ENCODE measurements at places on chromosomes 13 and 19.

- no peak for DNase-seq
These were observed 6.7 kb upstream of the PCDH17 start for GRCh38 chr13:57624565-57625435.

DNA sequence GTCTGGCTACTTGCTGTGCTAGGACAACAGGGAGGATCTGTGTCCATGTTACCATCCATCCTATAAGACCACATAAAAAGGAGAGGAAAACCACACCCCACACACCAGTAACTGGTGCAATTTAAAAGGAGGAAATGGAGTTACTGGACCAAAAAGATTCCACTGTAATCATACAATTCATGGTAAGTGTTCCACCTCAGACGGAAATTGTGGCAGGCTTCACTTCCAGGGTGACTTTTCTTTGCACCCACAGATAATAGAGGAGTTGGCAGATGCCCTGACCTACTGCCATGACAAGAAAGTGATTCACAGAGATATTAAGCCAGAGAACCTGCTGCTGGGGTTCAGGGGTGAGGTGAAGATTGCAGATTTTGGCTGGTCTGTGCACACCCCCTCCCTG, 2.4 kb downstream of the AURKC start:
- DNase-seq: no peak

- DNase-seq: no peak
These were observed 216 bp downstream of the SUGP2 start for GRCh38 chr19:19033176-19033425.

DNA sequence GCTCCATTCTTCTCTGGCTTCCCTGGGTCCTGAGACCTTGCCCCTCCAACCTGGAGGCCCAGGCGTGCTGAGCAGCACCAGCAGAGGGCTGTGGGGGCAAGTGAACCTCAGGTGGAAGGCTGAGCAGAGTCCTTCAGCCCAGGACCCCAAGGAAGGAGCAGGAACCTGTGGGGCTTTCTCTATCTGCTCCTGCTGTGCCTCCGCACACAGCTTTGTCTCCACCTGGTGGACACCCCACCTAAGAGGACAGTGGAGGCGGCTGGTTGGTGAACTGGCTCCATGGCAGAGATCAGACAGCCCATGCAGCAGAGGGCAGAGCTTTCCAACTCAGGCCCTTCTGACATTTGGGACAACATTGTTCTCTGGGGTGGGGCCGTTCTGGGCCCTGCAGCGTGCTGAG, 19.7 kb downstream of the ZFR2 start:
- DNase-seq: no peak

DNA sequence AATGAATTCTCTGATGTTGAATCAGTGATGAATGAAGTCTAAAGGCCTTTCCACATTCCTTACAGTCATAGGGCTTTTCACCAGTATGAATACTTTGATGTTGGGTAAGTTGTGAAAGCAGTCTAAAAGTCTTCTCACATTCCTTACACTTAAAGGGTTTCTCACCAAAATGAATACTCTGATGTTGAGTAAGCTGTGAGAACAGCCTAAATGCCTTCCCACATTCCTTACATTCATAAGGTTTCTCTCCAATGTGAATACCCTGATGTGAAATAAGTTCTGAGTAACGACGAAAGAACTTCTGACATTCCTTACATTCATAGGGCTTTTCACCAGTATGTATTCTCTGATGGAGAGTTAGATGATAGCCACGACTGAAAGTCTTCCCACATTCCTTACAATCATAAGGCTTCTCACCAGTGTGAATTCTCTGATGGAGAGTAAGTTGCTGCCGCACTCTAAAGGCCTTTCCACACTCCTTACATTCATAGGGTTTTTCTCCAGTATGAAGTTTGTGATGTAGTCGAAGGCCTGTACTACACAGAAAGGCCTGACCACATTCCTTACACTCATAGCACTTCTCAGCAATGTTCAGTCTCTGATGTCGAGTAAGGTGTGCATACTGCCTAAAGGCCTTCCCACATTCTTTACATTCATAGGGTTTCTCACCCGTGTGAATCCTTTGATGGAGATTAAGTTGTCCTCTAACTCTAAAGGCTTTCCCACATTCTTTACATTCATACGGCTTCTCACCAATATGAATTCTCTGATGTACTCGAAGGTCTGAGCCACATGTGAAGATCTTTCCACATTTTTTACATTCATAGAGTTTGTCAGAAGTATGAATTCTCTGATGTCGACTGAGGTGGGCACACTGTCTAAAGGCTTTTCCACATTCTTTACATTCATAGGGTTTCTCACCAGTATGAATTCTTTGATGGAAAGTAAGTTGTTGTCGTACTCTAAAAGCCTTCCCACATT, 19.9 kb downstream of the ZFP30 start:
- DNase-seq: no peak

DNA sequence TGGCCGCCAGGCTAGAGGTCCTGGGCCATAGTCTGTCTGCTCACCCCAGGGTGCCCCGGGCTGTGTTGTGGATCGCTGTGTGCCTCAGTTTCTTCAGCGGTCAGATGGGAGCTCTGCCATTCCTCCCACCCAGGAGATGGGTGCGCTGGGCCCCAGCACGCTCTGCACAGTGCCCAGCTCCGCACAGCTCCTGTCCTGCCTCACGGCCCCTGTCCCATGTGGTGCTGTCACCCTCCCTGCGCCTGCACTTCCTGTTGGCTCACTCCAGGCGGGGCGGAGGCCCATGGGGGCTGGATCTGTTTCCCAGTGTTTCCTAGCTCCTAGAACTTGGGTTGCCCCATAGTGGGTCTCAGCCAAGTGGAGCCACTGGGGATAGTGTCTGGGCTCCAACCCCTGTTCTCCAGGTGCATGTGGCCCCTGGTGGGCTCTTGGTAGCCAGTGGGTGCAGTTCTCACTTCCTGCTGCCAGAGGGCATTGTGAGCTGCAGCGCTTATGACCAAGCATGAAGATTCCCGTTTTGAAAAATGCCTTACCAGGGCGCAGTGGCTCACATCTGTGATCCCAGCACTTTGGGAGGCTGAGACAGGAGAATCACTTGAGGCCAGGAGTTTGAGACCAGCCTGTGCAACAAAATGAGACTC, 69.8 kb downstream of the KDM4B start:
- no peak for DNase-seq

- DNase-seq: no peak
These were observed 100.6 kb upstream of the FAM216B start for GRCh38 chr13:42680748-42681147.

GRCh38 chr13:39712626-39713025, 57.2 kb downstream of the COG6 start:
- no peak for DNase-seq

DNA sequence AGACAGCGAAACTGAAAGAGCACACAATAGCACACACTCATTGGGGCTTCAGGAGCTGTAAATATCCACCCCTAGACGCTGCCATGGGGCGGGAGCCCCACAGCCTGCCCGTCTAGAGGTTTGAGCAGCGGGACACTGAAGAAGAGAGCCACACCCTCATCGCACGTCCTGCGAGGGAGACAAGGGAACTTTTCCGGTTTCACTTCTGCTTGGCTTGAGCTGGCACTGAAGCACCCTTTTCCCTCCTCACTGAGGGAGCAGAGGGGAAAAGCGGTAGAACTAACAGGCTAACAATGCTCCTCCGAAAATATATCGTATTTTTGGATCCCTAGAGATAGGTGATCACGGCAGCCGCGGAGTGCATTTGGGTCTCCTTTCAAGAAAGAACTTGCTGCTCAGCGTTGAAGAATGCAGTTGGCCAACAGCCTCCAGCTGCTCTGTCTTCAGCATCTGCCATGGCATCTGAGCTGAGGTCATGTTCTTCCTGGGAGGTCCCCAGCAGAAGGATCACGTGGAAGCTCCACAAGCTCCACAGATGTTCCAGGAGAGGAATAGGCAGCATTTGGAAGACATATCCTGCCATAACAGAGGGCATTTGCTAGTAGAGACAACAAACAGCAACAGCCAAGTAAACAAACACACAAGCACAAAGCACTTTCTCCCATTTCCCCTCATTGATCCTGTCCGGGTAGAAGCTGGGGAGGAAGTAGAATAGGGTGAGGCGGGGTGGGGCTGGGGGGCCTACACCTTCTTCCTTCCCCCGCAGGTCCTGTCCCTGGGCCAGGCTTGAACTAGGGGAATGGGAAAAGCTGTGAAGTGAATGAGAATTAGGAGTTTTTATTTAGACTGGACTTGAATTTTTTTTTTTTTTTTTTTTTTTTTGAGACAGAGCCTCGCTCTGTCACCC, 44.8 kb upstream of the ALOX5AP start:
- no peak for DNase-seq

- no peak for DNase-seq
These were observed 59.5 kb downstream of the KCNC3 start for GRCh38 chr19:50269653-50270052.

- DNase-seq: no peak
These were observed 1591.5 kb downstream of the PCDH9 start for GRCh38 chr13:65638572-65639168.

DNA sequence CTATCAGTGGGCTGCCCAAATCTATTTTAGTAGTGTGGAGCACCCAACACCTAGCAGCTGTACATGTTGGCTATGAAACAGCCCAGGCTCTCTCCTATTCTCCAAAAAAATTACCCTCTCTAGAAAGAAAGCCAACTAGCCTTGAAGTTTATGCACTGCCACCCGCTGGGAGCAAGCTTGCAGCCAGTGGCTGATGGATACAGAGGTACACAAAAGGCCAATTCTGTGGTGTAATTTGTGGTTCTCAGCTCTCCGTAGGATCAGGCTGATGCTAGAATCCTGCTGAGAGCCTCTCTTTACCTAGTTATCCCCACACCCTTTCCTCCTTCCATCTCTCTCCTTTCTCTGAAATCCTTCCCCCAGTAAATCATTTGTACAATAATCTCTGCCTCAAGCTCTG, 1120.7 kb downstream of the DIAPH3 start:
- no peak for DNase-seq

DNA sequence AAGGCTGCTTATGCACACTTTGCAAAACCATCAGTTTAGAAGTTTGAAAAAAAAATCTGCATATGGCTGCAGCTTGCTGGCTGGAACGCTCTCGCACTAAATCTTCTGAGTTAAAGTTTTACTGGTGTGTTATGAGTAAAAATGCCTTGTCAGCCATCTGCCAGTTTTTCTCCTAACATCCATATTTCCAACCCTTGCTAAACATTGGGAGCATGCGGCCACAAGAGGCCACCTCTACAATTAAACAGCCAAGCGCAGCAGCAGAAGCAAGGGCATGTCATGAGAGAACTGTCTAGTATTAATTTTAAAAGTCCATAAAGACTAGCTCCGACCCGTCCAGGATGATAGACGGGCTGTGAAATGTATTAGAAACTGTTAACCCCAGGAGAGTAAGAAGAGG, 248.3 kb downstream of the TSHZ3 start:
- DNase-seq: no peak

DNA sequence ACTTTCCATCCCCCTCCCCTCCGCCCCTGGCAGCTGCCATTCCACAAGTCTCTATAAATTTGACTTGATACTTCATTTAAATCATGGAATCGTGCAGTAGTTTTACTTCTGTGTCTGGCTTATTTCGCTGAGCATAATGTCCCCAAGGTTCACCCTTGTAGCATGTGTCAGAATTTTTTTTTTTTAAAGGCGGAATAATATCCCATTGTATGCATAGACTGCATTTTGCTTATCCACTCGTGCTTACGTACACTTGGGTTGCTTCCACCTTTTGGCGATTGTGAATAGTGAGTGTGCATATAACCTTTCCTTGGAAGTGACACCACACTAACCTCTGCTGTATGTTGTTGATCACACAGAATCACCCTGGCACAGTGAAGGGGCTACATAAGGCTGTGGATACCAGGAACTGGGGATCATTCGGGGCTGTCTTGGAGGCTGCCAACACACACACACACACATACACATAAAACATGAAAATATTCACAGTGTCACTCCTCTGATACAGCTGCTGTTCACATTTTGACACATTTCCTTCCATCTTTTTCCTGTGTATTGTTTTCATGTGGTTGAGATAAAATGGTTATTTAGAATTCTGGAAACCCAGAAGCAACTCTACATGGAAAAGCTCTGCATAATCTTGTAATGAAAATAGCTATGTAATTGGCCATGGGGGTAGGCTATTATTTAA, 13.3 kb downstream of the ZNF71 start:
- DNase-seq: no peak

GRCh38 chr13:110811771-110812120, 98.2 kb downstream of the ING1 start:
- DNase-seq: no peak

- DNase-seq: no peak
These were observed 42.0 kb upstream of the GGACT start for GRCh38 chr13:100630555-100630954.

GRCh38 chr13:64413529-64413928, 2816.6 kb downstream of the PCDH9 start:
- DNase-seq: no peak

GRCh38 chr13:35830850-35831450, 300.2 kb downstream of the DCLK1 start:
- DNase-seq: no peak

- no peak for DNase-seq
These were observed 15.3 kb downstream of the GATAD2A start for GRCh38 chr19:19420570-19421298.

- no peak for DNase-seq
These were observed 11.3 kb downstream of the GPR12 start for GRCh38 chr13:26749285-26749684.

- peak; percentile 56 for DNase-seq
These were observed 21.0 kb downstream of the ZNF114 start for GRCh38 chr19:48290771-48291488.

DNA sequence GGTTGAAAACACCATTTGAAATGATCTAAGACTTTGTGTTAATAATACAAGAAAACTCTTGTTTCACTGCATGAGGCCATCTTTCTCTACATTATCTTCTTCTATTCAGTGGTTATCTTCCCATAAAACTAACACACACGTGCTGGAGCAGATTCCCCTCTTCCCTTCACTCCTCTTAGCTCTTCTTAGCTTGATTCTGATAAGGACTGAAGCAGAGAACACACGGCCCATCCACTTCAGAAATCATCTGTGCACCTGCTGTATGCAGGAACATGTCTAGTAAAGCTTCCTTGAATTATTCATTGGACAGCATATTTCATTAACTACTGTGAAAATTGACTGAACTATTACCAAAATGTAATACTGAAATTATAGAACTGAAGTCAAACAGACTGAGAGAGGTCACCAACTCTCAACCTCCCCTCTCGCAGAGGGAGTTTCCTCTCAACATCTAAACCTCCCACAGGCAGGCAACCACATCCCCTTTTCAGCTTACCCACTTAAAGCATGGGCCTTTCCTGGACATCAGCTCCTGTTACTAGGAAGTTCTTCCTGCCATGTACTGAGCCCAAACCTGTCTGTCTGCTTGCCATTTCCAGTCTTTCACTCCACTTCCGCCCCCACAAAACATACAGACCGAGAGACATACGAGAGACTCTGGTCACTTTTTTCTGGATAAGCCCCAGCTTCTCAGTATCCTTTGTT, 113.9 kb downstream of the CRYL1 start:
- no peak for DNase-seq

- DNase-seq: no peak
These were observed 3.5 kb upstream of the SLC1A5 start for GRCh38 chr19:46791944-46792343.
